Activated CD8-positive, alpha-beta memory T cell treated with anti-CD3 and anti-CD28 coated beads for 4 hours (primary cell): ENCODE measurements at places on chromosomes 5 and 9.

- DNase-seq: no peak
Observed at GRCh38 chr5:66713998-66714397, 117.8 kb downstream of the MAST4 start.

- DNase-seq: no peak
Observed at GRCh38 chr5:63375851-63376250, 586.4 kb downstream of the HTR1A start.

- no peak for DNase-seq
Observed at GRCh38 chr5:17907094-17907493, 272.8 kb downstream of the TAF11L14 start.

DNA sequence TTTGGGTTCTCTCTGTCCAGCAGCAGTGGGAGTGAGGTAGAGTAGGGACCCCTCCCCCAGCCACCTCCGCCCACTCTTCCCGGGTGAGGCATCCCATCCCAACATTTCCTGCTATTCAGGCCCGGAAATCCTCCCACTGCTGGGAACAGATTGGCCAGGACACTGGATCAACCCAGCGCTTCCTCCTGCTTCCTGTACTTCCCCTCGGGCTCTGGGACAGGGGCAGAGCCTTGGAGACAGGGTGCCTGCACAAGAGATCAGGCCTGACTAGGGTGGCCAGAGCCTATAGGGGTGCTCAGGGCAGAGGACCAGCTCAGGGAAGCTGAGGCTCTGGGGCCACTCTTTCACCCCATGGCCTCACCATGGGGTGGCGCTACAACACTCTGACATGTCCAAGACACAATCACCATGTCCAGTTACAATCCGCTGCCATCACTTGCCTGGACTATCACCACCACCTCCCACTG, 14.5 kb downstream of the SH2D3C start:
- DNase-seq: no peak

DNA sequence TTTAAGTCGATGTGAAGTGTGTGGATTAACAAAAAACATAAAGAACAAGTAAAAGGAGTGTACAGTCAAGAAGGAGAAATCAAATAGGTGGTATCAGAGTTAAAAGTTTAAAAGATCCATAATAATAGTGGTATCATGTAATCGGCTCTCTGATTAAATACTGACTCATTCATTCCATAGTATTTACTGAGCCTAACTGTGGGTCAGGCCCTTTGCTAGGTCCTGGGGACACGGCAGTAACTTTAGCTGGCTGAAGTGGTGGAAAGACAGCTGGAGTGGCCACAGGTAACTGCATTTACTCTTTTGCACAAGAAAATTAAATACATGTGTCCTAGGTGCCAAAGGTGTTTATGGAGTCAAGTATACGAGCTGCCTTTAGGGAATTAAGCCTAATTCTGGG, 124.0 kb downstream of the GNAQ start:
- DNase-seq: no peak

DNA sequence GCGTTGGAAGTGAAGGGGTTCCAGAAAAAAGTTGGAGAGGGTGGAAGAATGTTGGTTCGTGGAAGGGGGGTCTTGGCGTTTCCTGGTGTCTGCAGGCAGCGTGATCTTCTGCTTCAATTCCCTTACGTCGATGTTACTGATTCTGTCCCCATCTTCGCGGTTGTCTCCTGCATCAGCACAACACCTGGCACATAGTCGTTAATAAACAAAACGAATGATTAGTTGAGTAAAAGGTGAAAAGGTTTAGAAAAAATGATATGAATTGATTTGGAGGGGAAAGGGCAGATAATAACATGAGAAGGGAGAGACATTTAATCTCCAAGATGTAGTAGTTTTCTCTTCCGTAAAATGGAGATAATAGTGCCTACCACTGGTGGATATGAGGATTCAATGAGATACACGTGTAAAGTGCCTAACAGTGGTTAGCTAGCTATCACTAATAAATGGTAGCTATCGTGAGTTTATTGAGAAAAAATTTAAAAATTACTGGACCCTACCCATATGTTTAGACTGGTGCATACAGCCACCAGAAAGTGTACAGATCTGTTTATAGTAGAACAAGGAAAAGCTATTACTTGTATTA, 556 bp downstream of the MTREX start:
- DNase-seq: no peak

- no peak for DNase-seq
Observed at GRCh38 chr9:24801344-24801743, 255.6 kb upstream of the IZUMO3 start.

- DNase-seq: no peak
Observed at GRCh38 chr9:87503927-87504326, 6.3 kb downstream of the DAPK1 start.

DNA sequence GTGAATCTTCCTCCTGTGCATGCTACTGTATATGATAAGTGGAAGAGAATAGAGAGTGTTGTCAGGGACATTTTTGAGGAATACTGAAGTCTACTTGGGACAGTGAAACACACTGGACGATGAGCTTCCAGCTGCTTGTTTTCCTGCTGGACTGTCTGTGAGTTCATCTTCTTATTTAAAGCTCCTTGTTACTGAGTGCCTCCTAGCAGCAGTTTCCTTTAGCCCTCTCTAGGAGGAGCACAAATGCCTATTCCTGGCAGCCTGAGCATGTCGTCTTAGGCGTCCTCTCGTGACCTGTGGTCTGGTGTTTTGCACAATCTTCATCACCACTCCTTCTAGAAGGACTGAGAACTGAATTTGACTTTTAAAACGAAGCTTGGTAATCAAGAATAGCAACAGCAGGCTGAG, 43.8 kb downstream of the ANKRD33B start:
- no peak for DNase-seq

GRCh38 chr5:72428669-72429068, 78.5 kb downstream of the ZNF366 start:
- DNase-seq: no peak

DNA sequence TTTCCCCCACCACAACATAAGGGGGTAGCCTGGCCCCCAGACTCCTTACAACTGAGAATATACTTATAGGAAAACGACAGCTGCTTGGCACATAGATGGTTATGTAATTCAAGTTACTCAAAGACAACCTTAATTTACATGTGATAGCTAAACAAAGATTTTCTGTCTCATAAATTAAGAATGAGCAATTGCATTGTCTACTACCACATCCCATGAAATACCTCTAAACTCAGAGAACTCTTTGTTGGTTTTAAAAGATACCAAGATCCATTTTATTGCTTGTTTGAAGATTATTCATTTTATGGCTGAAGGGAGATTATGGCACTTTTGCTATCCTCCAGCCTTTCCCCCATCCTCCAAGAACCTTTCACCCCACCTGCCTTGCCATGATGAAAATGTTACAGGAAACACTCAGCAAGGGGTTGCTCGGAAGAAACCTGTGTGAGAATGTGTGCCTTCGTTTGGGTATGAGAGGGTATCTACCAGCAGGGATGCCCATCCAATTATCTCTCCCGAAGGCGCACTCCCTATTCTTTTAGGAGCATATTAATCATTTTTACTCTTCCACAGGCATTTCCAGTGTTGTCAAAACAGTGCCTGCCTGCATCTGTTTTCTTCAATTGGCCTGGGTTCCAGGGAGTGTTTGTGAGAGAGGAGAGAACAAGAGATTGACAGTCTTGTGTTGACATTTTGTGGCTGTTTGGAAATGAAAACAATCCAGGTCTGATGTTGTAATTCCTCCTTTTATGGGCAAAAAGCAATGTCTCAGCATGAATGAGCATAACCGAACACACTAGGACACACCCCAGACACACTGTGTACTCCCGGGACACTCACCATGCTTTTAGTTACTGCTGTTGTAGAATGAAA, 208.0 kb upstream of the ANKRD55 start:
- DNase-seq: no peak

DNA sequence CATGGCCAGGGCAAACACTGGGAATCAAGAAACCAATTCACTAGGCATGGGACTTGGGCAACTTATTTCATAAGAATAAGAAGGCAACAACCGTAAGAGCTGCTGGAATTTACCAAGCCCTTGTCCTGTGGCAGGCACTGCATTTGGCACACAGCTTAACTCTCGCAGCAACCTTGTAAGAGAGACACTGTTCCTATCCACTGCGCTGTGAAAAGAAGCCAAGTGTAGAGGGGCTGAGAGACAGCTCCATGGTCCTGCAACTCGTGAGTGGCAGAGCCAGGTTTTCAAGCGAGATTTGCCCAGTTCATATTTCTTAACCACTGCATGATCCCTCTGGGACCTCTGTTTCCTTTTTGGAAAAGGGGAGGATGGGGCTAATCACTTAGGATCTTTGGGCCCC, 129.3 kb upstream of the STC2 start:
- no peak for DNase-seq
